Renal pelvis (tissue), 12 donors: ENCODE measurements at places on chromosomes 7 and 10.
A peak's percentile ranks its signal among the peaks of the same experiment; 100 is the strongest.

GRCh38 chr10:62183857-62184795 is 84.5 kb downstream of the RTKN2 start:
- no peak for DNase-seq

DNA sequence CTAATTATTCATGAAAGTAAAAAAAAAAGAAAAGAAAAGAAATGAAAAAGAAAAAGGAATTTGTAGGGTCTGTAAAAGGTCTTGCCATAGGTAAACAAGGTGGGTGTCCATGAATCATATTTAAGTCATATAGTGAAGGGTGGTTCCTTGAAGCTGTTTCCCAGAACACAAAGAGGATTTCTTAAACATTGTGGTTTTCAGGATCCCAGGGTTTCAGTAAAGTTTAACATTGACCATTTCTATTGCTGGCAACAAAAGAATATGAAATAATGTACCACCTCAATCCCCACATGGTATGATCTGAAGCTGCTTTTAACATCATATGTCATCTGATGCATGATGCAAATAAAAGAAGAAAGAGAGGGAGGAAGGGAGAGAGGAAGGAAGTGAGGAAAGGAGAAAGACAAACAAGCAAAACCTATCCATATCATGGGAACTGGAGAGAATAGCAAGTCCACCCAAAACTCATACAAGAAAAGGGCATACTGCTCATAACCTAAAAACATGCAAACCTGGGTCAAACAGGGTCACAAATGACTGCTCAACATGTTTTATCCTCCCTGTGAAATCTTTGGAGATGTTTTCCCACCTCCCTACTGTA is 663.5 kb downstream of the SORCS1 start:
- no peak for DNase-seq

DNA sequence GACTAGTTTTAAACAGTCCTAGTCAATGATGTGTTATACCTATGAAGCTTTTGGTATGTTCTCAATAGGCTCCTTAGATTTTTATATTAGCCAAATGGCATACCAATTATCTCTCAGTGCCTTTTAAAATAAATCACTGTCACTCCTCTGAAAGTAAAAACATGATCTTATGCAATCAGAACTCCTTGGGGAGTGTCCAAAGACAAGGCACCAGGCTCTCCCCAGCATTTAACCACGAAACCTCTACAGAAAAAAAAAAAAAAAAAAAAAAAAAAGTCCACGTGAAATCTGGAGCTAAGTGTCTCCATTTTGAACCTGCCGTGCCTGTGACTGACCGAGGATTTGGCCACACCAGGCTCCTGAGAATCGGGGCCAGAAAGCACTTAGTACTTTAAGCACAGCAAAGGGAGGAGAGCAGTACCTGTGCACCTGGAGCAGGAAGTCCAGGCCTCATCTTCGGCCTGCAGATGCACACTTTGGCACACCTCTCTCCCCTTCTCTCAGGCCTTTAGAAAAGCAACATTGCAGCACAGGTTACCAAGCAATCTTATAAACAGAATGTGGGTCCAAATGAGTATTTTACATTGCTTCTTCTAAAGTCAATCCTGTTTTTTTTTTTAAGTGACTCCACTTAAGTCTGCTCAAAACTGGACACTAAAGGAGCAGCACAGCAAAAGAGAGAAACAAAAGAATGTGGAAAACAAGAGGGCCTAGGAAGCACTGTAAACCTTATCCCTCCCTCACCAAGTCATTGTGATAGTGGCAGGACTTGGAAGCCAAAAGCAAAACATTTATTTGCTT is 1.5 kb downstream of the FAM13C start:
- no peak for DNase-seq

DNA sequence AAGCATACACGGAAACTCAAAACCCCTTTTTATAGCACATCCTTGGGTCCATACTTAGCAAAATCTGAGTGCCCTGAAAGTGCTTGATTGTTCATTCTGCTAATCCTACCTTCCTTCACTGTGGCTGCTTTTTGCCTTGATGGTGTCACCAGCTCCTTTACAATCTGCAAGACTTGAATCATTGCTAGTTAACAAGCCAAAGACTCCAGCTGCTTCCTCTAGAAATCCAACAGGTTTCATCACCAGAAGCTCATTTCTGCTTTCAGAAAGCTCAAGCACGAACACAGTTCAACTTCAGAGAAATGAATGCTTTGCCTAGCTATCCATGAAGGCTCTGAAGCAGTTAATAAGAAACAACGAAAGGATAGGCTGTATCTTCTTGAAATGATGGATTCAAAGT is 38.0 kb downstream of the USP6NL start:
- peak; percentile 11 for DNase-seq

DNA sequence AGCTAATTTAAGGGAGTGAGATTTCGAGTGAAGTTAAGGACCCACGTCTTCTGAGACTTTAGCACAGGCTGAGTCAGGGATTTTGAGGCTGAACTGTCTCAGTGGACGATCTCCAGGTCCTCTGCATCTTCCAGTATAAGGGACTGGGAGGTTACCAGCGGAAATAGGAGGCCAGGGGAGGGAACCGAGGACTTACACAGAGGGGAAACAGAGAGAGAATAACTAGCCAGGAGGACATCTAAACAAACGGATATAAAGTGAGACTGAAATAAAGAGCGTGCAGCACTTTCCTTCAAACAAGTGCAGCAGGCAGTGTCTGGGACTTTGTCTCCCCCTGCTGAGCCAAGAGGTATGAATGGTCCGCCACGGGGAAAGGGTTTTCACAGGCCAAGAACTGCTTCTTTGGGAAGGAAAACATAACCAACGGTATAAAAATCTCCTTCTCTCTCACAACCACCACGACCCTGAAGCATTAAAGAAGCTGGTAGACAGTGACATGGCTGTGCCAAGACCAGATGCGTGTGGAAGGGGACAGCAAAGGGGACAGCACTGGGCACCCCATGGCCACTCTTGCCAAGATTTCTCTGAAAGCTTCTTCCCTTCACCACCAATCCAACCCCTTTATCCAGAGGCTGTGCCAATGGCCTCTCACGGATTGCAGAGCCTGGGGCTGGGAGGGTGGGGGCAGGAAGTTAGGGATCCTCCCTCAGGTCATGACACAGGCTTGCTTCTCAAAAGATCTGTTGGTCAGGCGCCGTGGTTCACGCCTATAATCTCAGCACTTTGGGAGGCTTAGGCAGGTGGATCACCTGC is 72.0 kb downstream of the SLC37A3 start:
- DNase-seq: peak; percentile 69

GRCh38 chr10:89373916-89374711 is 3.7 kb upstream of the IFIT1B start:
- peak; percentile 44 for DNase-seq

GRCh38 chr7:2707481-2707880 is 19.5 kb downstream of the AMZ1 start:
- no peak for DNase-seq

- DNase-seq: no peak
Measured at GRCh38 chr7:112420236-112420861, 29.9 kb upstream of the IFRD1 start.

DNA sequence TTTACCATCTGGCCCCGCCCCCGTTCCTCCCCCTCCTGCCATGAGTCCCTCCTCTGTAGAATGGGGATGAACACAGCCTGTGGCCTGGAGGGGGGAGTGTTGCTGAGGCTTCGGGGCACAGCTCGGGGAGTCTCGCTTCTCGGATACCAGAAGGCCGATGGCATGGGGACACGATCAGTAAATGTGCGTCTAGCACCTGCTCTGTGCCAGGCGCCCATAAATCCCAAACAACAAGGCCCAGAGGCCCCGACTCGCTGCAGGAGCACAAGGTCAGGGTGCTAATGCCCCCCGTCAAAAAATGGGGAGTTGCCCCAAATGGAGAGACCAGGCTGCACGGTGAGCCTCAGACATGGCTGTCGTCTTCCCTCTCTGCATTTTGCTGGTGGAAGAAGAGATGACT is 40.7 kb downstream of the JAKMIP3 start:
- no peak for DNase-seq

- no peak for DNase-seq
Measured at GRCh38 chr7:134613623-134614347, 32.9 kb upstream of the BPGM start.

GRCh38 chr10:132898391-132899053 is 43.8 kb downstream of the CFAP46 start:
- no peak for DNase-seq

GRCh38 chr10:97759158-97759887 is 12.5 kb downstream of the SFRP5 start:
- no peak for DNase-seq

- DNase-seq: no peak
Measured at GRCh38 chr7:6161463-6162330, 110.7 kb downstream of the CYTH3 start.

GRCh38 chr7:116576350-116577319 is 51.8 kb downstream of the CAV1 start:
- no peak for DNase-seq

- no peak for DNase-seq
Measured at GRCh38 chr7:83455612-83456011, 193.3 kb downstream of the SEMA3E start.

DNA sequence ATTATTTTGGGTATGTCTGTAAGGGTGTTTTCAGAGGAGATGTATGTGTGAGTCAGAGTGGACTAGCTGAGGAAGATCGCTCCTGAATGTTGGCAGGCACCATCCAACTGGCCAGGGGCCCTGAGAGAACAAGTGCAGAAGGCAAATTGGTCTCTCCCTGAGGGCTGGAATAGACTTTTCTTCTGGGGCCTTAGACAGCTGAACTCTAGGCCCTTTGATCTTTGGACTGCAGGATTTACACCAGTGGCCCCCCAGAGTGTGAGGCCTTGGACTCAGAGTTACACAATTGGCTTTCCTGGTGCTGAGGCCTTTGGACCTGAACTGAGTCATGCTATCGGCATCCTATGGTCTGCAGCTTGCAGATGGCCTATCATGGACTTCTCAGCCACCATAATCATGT is 217.2 kb downstream of the REEP3 start:
- no peak for DNase-seq

GRCh38 chr10:117609095-117609795 is 66.7 kb downstream of the EMX2 start:
- DNase-seq: no peak

GRCh38 chr7:52249741-52250140 is 785.7 kb upstream of the POM121L12 start:
- no peak for DNase-seq

DNA sequence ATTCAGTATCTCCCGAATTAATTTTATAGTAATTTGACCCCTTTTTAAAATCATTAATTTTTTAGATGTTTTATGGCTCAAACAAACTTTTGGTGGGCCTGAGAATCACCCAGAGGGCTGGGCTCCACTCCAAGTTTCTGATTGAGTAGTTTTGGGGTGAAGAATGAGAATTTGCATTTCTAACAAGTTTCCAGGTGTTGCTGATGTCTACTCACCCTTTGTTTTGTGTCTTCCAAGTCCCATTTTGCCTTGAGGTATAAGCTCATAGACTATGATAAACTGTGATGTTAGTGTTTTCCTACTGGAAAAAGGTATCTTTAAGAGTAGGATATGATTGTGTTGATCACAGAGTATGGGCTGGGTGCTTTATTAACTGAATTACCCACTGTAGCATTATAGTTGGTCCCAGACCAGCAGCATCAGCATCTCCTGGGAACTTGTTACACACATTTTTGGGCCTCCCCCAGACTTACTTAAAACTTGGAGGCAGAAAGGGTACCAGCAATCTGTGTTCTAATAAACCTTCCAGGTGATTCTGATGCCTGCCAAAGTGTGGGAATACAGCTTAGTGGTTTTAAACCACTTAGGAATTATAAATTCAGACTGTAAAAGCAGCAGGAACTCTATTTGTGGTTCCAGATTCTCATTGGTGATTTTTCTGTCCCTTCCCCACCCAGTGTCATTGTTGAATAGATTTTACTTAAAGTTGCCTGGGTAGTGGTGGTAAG is 19.1 kb downstream of the ZNRF2 start:
- no peak for DNase-seq

DNA sequence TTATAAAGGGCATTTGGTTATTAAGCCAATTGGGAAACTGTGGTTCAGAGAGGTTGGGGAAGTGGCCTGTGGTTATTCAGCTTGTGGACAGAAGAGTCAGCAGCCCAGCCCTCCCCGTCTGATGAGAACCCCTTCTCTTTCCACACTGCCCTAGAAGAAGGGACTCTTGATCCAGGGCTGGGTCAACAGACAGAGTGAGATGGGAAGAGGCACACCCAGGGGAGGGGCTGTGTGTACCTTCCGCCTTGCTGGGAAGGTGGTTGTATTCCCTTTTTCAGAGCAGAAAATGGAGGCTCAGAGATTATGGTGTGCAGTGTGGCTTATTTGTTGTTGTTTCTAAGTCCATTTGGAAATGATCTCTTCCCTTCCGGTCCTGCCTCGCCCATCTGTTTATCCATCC is 103.4 kb downstream of the GRK5 start:
- DNase-seq: no peak

- DNase-seq: no peak
Measured at GRCh38 chr10:69789164-69789576, 12.5 kb upstream of the COL13A1 start.

- DNase-seq: no peak
Measured at GRCh38 chr7:82183634-82184033, 259.9 kb downstream of the CACNA2D1 start.

DNA sequence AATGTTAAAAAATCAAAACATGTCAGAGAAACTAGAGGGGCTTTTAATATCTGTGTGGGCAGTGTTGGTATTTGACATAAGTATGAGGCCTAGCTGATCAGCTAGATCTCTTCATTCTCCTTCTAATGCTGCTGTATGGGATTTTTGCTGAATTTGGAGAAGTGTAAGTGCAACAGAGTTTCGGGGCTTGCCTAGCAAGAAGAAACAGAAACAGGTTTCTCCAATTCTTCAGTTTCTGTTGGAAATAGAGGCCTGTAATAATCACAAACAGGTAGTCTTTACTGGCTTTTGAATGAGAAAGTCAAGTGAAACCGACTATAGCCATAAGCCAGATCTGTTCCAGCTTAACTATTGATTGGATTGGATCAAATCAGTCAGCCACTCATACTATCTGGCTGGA is 96.4 kb upstream of the PCLO start:
- no peak for DNase-seq
